Breast epithelium (tissue), 4 donors: ENCODE measurements at places on chromosomes 1 and 21. TPM values are rescaled to one million over a fixed set of nuclear protein-coding genes. Genes with fewer than 3 reads are reported as not detected.

GRCh38 chr1:64471218-64472039, 1.5 kb downstream of the CACHD1 start:
- peak; percentile 53 for DNase-seq

Gene AIRE
- not detected for total RNA-seq

DNA sequence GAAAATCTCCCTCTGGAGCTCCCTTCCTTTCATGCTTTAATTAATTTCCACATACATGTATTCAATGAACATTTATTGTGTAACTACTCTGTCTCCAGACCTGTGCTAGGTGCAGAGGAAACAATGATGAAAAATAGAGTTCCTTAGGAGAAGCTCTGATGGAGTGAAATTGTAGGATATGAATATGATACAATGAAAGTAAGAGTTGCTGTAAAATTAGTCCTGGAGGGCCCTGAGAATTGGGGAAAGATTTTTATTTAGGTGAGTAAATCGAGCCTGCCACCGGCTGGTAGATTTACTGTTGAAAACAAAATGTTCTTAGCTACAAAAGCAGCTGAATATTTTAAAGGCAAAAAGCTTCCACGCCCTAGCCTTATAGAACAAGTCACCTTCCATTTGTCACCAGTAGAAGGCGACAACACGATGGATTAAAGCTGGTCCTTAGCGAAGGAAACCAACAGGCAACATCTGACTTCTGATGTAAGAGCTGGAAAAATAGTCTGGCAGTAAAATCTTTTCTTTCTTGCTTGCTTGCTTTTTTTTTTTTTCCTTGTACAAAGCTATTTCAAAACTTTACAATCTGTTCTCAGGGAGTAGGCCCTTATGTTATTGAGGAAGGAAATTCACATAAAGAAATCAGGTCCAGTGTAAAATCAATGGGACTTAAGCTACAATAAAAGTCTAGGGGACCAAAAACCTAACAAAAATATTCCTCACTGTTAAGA, 82.0 kb upstream of the ROR1 start:
- no peak for DNase-seq

Gene DMRTA2
- not detected for total RNA-seq

DNA sequence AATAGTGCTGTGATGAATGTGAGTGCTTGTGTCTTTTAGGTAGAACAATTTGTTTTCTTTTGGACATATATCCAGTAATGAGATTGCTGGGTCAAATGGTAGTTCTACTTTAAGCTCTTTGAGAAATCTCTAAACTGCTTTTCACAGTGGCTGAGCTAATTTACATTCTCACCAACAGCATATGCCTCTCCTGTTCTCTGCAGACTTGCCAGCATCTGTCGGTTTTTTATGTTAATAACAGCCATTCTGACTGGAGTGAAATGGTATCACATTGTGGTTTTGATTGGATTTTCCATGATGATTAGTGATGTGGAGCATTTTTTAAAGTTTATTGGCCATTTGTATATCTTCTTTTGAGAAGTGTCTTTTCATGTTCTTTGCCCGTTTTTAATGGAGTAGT, 647.3 kb upstream of the ADAMTS5 start:
- DNase-seq, result no peak

- no peak for DNase-seq
These were observed 25.2 kb downstream of the CLDN14 start for GRCh38 chr21:36454706-36455105.

Gene TMEM269
- 0.16 TPM for total RNA-seq

Gene OMA1
- 26.4 TPM for total RNA-seq

Gene CAPN8
- 0.32 TPM for total RNA-seq

DNA sequence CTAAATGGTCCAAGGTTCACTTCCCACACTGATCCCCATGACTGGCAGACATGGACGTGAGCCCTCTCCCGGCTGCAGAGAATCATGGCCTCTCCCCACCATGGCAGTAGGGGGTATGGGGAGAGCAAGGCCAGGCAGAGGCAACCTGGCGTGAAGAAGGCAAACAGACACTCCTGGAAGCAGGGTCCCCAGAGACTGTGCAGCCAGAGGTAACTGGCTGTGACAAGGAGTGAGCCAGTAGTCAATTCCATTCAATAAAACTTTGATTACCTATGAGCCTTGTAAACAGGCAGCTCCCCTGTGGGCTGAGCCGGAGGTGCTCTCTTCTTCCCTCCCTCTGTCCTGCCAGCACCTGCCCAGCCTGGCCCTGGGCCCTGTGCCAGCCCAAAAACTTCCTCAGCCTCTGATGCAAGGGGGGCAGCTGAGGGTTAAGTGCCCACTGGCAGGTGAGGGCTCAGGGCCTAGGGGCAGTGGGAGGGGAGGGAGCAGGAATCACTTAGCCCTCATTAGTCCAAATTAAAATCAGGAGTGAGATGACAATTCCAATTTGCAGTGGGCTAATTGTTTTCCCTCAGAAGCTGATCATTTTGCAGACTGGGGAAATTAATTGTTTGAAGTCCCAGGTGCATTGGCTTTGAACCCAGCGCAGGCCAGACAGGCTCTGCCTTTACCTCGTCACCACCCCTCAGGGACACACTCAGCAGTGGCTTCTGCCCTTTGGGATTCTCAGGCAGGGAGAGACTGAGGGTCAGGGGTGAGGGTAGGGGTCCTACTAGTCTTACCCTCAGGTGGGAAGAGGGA, 35.6 kb downstream of the LRRN2 start:
- no peak for DNase-seq

DNA sequence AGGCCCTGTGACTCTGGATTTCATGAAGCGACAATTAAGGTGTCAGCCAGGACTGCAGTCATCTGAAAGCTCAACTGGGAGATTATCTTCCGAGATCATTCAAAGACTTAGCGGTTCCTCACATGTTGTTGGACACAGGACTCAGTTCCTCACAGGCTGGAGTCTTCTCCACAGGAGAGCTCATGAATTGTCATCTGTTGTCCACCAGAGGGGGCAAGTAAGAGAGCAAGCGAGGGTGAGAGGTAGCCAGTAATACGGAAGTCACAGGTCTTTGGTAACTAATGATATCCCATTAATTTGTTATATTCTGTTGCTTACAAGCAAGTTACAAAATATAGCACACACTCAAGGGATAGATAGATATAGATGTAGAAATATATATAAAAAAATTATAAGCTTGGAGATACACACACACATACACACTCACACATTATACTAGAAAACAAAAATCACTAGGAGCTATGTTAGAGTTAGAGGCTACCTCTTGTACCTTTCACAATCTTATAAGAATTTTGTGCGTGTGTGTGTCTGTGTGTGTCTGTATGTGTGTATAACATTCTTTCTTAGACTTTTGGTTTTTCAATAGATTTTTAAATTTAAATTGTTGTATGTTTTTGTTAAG, 1695.3 kb downstream of the BRINP3 start:
- no peak for DNase-seq

Gene FAM43B
- total RNA-seq, result 0.16 TPM

GRCh38 chr1:119410961-119411360, 4.0 kb upstream of the HSD3B2 start:
- no peak for DNase-seq

- DNase-seq, result no peak
These were observed 11.8 kb downstream of the NOS1AP start for GRCh38 chr1:162081316-162081715.
